ENCODE measurements at places on chromosomes 11 and 22.

- DNase-seq: no peak
Measured at GRCh38 chr11:123330471-123330870, 99.6 kb upstream of the GRAMD1B start.

DNA sequence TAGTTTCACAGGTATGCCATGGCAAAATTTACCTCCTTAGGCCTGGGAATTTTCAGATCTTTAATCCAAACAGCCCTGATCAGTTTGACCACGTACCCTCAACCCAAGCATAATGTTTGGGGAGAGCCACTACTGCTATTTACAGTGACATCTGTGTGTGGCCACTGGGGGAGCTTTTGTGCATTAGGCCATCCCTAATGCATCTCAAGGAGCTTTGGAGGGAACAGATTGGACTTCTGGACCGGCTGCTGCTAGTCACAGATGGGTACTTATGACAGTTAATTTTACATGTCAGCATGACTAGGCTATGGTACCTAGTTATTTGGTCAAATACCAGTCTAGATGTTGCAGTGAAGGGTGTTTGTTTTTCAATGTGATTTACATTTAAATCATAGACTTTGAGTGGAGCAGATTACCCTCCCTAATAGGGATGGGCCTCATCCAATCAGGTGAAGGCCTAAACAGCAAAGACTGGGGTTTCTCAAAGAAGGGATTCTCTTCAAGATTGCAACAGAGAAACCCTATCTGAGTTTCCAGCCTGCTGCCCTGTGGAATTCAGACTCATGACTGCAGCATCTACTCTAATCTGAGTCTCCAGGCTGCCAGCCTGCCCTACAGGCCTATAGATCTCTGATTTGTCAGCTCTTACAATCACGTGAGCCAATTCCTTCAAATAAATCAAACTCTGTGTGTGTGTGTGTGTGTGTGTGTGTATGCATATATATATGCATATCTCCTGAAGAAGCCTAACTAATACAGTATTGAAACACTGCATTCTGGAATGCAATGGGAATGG is 38.0 kb upstream of the GALNT18 start:
- no peak for DNase-seq

- DNase-seq: no peak
Measured at GRCh38 chr11:103167166-103167565, 57.9 kb downstream of the DYNC2H1 start.

GRCh38 chr11:16669799-16670415 is 68.5 kb upstream of the C11orf58 start:
- no peak for DNase-seq

GRCh38 chr22:38963872-38964271 is 6.5 kb downstream of the APOBEC3A start:
- DNase-seq: no peak

- no peak for DNase-seq
Measured at GRCh38 chr11:70489276-70489675, 90.9 kb downstream of the CTTN start.

DNA sequence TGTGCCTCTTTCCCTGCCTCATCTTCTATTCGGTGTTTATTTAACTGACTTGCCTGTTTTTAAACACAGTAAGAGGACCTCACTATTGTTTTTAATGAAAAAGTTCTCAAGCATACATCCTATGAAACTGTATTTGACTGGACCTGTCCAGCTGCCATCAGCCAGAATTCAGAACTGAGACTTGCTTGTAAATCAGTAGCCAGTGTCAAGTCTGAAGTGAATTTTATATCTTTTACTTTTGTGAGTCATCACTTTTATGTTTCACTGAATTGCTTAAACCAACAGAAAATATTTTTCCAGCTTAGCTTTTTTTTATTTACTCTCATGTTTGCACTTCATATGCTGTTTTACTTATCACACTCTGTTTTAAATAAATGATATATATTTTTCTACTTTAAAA is 88.3 kb downstream of the LUZP2 start:
- DNase-seq: no peak
